IMR-90 (cell line): ENCODE measurements at places on chromosomes 13 and 19. TPM values are rescaled to one million over a fixed set of nuclear protein-coding genes. Genes with fewer than 3 reads are reported as not detected.

The PSG11 gene
- total RNA-seq, result 0.18 and 0.28 TPM in 2 replicates

DNA sequence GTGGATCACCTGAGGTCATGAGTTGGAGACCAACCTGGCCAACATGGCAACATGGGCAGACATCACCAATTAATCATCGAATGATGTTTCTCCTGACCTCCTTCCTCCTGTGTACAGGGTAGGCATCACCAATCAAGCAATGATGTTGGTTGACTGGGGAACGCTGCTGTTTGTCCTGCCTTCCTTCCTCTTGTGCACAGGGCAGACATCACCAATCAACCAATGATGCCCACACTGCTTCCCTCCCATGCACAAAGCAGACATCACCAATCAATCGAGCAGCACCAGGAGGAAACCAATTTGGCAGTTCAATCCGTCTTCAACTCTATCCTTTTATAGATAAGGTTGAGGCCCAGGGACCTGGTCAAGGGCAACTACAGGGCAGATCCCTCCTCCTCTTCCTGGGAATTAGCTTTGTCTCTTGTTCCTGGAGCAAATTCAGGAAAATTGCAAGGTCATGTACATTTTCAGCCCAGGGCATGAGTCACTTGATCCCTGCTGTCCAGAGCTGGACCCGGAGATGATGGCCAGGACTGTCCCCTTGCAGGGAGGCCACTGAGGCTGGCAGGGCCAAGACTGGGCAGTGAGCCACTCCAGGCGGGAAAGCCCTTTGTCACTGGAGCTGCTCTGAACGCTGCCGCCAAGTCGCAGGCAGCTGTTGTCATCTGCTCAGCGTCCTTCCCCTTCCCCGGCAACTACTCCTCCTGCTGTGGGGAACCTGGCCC is 5.3 kb upstream of the CSNK1G2 start:
- peak; percentile 28 for DNase-seq

DNA sequence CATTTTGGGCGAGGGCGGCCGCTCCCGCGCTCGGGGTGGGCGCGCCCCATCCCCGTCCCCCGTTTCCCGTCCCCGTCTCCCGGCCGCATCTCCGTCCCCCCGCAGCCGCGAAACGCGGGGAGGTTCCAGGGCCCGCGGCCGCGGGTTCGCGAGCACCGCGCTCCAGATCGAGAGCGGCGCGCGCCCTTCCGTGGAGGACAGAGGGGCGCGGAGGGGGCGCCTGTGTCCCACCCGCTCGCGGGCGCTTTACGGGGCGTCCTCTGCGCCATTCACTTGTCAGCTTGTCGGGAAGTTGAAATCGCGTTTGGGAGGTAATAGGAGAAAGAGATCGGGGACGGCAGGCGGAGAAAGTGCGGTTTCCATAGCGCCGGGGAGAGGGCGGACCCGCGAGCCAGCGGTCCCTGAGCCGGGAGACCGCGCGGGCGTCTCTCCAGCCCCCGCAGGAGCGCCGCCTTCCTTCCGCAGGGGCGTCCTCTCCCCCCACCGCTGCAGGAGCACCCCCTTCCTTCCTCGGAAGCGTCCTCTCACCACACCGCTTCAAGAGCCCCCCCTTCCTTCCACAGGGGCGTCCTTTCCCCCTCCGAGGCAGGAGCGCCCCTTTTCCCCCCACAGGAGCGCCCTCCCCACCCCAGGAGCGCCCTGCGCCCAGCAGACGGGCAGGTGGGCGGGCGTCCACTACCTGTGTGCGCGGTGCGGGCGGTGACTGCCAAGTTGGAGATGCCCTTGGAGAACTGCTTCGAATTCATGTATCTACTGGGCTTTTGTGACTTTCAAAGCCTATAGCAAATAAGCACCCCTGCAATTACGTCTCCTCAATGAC is 962 bp upstream of the IRS2 start:
- peak; percentile 33 for DNase-seq

DNA sequence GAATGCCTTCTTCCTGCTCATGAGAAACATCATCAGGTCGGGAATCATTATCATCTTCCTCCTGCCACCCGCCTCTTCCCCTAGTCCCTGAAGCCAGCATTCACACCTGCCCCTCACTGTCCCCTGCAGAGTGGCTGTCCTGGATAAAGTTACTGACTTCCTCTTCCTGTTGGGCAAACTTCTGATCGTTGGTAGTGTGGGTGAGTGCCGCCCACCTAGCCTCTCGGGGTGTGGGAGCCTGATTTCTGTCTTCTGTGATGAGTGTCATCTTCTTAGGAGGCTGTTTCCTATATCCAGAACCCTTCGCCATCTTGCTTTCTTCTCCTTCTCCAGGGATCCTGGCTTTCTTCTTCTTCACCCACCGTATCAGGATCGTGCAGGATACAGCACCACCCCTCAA is 12.5 kb downstream of the SLC44A2 start:
- DNase-seq, result no peak

The HOMER3 gene
- 50.8 and 53.4 TPM in 2 replicates for total RNA-seq

GRCh38 chr19:40741527-40742390 is 8.5 kb downstream of the ACTMAP start:
- DNase-seq, result no peak

DNA sequence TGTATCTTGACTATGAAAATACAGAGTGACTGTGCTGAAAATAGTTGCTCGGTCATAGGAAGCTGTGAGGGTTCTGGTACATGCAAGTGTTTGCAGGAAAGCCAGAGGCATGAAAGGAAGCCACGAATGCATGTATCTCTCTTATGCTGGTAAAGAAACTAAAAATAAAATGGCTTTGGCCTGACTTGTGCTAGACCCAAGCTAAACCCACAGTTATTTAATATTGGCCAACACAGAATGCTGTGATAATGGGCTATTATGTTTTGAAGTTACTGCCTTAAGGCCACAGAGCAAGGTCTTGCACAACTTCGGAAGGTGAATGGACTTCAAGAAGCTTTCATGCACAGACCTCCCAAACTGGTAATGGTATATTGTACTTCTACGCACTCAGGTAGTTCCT is 518.2 kb upstream of the HTR2A start:
- DNase-seq, result no peak
